ENCODE measurements at places on chromosomes 2 and 18.

GRCh38 chr2:228763379-228763981 lies 507.6 kb downstream of the PID1 start:
- DNase-seq, result no peak

DNA sequence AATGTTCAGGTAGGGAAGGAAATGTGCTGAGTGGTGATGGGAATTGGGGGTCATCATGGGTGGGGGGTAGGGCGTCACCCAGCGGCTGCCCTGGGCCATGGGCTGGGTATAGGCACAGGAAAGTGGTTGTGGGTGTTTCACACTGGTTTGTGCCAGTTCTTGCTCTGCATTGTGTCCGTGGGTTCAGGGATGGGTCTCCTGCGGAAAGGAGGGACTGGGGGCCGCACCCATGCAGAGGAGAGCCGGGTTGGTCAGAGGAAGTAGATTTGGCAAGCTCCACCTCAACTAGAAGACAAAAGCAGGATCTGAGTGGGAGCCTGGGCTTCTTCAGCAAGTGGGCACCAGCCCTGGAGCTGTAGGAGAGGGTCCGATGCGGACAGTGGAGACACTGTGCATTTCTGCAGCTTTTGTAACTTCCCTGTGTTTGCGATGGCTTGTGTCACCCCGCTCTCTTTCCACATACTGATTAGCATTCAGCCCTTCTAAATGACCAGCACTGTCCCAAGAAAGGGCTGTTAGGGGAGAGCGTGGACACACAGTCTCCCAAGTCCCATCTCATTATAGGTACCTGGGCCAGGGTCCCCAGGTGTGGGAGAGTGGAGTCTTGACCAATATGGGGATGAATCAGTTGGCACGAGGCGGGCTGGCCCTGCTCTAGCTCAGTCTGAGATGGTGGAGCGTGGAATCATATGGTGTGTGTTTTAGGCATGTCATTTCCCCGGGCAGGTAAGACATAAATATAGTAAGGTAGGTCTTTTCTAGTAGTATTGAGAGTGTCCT lies 67.2 kb downstream of the LRRFIP1 start:
- no peak for DNase-seq

DNA sequence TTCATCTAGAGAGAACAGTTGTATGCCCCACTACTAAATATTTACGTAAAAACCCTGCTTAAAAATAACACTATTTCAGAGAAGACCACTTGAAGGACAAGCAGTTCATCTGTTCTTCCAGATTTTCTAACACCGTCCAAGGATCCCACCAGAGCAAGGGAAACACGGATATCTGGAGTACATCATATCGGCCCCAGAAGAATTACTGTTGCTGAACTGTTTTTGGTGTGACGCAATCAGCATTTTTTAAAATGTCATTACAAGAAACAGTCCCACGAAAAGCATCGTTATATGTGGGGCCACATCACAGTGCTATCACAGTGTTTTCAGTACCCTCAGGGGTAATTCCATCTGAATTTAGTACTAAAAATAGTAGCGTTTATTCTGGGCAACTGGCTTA lies 134.5 kb upstream of the PKDCC start:
- DNase-seq, result no peak

- DNase-seq, result no peak
Observed at GRCh38 chr2:66582987-66583880, 148.3 kb downstream of the MEIS1 start.

DNA sequence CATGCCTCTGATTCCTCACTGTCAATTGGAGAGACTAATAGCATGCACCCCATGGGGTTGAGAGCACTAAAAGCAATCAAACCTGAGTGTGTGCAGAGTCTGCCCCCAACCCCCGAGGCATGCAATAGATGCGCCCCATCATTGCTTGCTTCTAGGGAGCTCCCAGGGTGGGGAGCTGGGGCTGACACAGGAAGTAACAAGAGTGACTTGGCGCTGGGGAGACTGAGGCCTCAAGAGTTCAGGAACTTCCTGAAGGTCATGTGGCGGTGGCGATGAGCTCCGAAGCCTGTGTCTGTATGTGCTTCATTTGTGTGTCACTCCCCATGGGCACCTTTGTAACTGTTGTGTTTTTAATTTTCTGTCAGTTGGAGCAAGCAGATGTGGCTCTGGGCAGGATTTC lies 61.2 kb downstream of the CTIF start:
- DNase-seq, result no peak

Data from choroid plexus epithelial cell (primary cell).